ENCODE measurements at places on chromosomes 1 and 21.

GRCh38 chr1:33668695-33669094 is 195.2 kb upstream of the HMGB4 start:
- DNase-seq, result no peak

DNA sequence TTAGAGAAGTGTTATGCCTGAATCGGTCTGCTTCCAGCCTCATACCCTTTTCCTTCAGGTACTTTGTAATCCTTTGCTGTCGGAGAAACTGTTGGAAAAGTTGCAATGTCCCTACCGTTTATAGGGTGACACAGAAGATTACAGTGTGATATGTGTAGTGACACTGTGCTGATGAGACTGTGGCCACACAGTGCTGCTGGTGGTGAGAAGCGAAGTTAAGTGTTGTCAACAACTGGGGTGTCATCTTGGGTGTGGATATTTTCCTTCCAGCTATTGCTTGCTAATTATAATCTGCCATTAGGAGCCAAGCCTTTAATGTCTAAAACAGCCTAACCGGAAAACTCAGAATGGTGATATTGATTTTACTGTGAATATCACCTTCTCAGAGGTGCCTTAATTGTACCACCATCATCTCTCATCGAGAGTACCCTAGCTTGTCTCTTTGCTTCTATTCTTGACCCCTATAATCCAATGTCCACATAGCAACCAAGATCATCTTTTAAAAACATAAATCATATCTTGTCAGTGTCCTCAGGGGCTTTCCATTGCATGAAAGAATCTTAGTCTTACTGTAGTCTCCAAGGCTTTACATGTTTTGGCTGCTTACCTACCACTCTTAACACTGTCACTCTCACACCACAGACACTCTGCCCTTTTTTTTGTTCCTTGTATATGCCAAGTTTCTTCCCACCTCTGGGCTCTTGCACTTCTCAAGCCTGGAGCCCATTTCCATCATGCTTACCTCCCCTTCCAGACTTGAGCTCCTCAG is 89.4 kb upstream of the PGD start:
- DNase-seq, result no peak

GRCh38 chr1:206556750-206557635 is 49.7 kb downstream of the RASSF5 start:
- DNase-seq, result peak; percentile 63

- DNase-seq, result no peak
Observed at GRCh38 chr1:208242941-208243526, 1.1 kb downstream of the PLXNA2 start.

DNA sequence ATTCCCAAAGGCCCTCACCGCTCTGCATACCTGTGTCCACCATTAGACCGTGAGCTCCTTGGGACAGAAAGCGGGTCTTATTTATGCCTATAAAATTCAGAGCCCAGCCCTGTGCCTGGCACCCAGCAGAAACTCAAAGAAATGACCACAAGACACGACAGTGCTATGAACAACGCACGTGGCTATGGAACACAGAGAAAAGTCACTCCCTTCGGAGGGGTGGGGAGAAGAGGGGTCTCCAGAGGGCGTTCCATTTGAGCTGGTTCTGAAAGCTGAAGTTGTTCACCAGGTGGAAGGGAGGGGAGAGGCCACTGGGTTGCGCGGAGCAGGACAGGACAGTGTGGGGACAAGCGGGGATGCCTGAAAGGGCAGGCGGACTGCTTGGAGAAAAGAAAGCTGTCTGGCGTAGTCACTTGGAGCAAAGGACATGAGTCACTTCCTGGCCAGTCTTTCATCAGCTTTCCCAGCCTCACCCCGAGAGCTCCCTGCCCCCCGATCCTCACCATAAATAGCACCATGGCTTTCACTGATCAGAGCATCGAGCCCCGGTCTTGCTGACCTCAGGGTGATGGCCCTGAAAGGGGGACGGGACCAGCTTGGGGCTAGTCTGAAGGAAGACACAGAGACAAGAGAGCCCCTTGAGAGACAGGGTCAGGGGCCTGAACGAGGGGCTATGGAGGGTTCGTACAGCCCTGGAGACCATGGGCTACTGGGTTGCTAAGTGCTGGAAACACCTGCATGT is 28.5 kb downstream of the ECE1 start:
- no peak for DNase-seq

GRCh38 chr1:37599940-37600339 is 4.2 kb upstream of the GNL2 start:
- DNase-seq, result no peak

- DNase-seq, result no peak
Observed at GRCh38 chr1:28819020-28819419, 7.0 kb downstream of the OPRD1 start.

DNA sequence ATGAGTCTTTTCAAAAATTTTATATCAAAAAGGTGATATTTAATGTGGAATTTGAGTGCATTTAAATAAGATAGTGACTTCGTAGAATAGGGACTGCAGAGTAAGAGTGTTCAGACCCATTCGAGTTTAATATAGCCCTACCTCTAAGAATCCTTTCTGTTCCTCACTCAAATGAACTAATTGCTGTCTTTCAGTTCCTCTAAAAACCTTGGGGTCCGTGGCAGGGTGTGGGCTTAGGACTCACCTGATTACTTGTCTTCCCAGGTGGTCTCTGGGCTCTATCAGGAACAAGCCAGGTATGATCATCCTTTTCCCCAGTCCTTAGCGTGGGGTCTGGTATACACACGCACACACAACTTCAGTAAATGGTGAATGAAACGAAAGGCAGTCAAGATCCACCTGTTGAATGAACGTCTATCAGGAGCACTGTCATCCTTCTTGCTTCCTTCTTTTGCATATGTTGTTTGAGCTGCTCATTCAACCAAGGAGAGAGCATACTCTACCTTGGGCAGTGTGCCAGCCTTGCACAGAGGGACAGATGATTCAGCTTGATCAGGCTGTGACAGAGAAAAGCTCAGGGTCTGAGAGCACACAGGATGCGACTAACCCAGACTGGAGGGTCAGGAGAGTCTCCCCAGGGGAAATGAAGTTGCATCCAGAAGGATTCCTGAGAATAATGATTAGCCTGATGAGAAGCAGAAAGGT is 1.2 kb upstream of the RNF11 start:
- peak; percentile 83 for DNase-seq

DNA sequence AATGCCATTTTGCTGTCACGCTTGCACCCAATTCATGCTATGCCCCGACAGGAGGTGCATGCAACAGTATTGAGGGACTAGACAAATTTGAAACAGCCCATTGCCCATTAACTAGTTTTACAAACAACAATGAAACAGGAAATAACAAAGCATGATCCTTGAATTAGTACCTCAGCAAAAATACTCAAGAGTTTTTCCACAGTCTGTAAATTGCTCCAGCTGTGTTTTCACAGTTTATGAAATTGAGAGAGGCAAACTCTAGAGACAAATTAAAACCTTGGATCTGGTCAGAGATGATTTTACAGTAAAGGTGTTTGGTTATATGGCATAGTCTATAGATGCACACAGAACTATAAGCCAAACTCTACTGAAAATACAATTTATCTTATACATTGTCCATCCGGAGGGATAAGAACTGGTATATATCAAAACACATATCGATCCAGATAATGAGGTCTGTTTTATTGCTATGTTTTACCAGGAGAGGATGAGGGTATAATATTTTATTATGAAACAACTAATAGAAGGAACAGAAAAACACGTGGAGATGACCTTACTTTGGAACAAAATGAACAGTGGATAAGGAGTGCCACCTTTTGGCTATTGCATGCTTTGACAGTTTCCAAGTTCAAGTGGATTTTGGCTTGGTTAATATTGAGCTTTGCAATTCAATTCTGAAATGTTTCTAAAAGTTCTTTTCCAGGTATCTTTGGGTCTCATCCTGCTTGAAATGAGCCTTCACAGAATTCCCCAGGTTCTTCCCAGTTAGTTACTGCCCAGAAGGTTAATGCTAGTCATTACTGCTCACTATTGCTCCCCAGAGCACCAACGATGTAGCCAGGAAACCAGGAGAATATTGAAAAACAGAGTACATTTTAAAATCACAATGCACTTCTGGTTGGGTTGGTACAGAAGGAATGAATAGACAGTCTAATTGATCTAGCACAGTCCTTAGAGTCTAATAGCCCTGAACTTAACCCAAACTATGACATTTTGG is 45.7 kb downstream of the ZC3H11B start:
- DNase-seq, result peak; percentile 70

DNA sequence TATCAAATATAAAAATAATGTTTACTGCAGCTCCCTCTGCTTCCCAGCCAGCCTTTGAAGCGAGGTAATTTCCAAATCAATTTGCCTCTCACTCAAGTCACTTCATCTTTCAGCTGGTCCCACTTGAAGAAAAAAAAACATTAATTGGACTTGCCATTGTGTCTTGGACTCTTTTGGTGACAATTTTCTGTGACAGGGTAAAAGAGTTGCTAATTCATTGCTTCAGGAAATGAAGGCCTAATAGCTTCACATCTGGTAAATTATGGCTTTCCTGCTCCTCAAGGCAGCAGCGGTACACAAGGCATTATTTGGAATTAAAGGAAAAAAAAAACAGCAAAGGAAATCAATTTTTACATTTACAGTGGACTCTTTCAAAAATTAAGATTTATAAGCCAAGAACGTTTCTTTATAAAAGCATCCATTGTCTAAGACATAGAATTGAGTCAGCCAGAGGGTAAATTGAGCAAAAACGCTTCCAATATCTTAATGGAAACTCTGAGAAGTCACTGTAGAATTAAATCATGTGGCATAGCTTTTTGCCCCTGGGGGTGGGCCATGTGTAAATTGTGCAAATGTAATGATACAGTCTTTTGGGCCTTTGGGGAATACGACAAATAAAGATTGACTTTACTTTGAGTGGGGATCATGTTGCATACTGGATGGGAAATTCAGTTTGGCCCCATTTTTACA is 102.5 kb downstream of the LYPLAL1 start:
- DNase-seq, result no peak

DNA sequence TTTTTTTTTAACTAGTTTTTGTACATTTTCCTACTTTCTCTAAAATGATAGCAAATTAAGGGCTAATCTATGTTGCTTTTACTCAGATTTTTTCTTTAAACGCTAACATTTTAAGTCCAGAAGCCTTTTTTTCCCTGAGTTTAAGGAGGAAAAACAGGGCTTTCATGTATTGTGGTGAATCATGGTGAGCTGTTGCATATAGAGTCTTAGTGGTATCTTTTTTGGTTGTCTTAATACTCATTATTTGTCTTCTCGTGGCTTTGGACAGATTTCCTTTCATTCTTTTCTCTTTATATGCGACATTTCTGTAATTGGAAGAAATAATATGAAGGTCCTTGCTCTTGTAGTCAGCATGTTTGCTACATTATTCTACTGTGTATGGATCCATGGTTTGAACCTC is 1015.6 kb downstream of the PLA2G4A start:
- DNase-seq, result no peak

- DNase-seq, result no peak
Observed at GRCh38 chr1:75438355-75438754, 172.6 kb downstream of the SLC44A5 start.

- no peak for DNase-seq
Observed at GRCh38 chr1:92087542-92087941, 7.4 kb downstream of the BTBD8 start.

DNA sequence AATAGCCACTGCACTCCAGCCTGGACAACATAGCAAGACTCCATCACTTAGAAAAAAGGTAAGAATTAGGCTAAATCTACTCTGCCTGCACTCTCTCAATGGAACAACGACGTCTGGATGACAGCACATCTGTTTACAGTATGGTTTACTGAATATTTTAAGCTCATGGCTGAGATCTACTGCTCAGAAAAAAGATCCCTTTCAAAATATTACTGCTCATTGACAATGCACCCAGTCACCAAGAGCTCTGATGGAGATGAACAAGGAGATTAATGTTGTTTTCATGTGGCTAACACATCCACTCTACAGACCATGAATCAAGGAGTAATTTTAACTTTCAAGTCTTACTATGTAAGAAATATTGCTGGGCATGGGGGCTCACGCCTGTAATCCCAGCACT is 58.0 kb downstream of the SLC27A3 start:
- no peak for DNase-seq

DNA sequence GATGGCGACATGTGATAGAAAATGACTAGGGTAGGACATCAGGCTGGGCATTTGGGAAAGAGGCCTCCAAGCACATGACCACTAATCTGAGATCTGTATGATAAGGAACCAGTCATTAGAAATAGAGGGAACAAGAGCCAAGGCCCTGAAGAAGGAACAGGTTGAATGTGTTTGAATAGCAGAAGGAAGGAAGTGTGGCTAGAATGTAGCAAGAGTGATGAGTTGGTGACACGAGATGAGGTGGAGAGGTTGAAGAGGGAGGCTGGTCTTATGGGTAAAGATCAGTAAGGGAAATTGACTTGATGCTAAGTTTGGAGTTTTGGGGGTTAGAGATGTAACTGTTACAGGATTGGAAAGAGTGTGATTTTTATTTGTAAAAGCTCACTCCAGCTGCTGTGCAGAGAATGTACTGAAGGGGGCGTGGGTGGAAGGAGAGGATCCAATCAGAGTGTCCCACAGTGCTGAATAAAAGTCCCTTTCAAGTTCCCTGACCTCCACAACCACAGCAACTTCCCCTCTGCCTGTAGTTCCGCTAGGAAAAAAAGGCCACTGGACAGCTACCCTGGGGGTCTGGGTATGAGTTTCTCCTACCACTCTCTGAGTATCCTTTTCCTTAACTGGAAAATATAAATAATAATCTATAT is 295.0 kb downstream of the OMA1 start:
- DNase-seq, result no peak

- DNase-seq, result no peak
Observed at GRCh38 chr1:32393832-32394140, 455 bp downstream of the BSDC1 start.

- no peak for DNase-seq
Observed at GRCh38 chr1:17011092-17011438, 663 bp downstream of the ATP13A2 start.

GRCh38 chr21:38922474-38923235 is 116.9 kb downstream of the ETS2 start:
- DNase-seq, result no peak

DNA sequence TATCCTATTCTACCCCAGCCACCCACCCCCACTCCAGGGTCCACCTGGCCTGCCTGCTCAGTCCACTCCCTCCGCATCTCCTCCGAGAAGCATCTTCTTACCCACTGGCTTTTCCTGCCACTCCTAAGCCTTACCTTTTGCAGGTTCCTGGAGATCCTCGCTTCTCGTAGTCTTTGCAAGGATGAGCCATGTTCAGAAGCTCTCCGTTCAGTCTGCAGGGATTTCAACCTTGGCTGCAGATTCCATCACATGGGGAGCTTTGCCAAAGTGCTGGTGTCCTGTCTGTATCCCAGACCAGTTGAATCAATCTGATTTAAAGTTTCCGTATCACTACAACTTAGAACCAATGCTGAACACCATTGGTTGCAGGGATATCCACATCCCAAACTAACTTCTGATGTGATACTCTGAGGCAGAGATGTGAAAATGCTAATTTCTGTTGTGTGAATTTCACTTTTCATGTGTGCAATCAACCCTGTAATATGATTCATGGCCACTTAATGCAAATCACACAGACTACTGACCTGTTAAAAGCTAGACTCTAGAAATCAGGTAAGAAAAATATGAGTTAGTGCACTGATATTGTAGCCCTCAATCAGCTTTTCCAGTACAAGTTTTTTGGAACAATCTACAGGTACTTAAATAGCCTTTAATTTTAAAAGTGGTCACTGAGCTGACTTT is 61.9 kb downstream of the CAPN2 start:
- no peak for DNase-seq

GRCh38 chr1:77831976-77832711 is 52.7 kb downstream of the MIGA1 start:
- DNase-seq, result no peak

Measured in SHP77 treated with DMSO at 0.1 percent for 48 hours (cell line).